ENCODE measurements at places on chromosomes 5 and 9.

- DNase-seq = peak; percentile 66
These were observed 440 bp downstream of the ANXA2R start for GRCh38 chr5:43039471-43040286.

- peak; percentile 64 for DNase-seq
These were observed 105.1 kb upstream of the TNPO1 start for GRCh38 chr5:72711351-72711750.

DNA sequence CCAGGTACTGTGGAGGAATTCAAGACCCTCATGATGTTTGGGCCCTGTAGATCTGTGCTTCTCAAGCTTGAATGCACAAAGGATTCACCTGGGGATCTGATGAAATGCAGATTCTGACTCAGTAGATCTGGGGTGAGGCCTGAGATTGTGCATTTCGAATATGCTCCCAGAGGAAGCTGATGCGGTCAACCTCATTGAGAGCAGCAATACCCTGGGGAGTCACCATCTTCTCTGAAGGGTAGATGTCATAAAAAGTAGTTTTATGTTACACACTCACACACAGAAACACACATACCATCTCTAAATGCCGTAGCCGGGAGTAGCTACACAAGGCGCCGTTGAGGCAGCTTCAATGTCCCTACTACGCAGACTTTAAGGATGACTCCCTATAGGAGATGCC is 55.8 kb upstream of the CPEB4 start:
- DNase-seq = no peak

DNA sequence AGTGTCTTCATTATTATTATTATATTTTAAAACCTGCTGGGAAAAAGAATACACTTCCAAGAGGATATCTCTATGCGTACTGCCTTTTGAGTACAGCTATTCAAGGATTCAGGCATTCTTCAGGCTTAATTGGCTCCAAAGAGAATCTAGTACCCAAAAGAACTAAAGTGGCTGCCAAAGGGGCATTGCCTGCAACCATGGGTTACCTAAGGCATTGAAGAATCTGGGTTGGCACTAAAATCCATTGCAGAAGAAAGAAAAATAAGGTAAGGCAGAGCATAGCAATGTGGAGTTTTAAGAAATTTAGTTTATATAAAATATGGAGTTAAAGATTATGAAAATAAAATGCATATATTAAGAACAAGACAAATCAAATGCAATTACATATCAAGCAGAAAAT is 223.5 kb downstream of the TMEM161B start:
- DNase-seq = no peak

DNA sequence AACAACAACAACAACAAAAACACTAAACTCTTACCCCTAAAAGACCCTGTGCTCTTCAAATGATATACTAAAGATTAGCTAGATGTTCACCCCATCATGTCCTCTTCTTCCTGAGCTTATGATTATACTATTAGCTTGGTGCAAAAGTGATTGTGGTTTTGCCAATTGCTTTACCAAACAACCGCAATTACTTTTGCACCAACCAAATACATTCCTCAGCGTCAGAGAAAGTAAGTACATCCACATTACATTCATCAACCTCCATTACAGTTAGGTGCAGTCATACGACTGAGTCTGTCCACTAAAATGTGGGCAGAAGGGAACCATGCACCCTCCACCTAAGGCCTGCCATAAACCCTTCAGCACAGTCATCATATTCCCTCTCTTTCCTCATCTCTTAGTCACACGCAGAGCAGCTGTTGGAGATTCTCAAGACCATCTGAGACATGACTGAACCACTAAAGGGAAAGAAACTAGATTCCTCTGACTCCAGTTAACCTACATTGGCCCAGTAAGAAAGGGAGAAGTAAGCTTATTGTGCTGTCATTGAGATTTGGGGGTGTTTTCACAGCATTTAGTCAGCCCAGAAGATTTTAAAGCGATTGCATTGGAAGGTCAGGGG is 181.6 kb upstream of the TLE4 start:
- no peak for DNase-seq

- no peak for DNase-seq
These were observed 91.2 kb downstream of the FSTL4 start for GRCh38 chr5:133520991-133521706.

DNA sequence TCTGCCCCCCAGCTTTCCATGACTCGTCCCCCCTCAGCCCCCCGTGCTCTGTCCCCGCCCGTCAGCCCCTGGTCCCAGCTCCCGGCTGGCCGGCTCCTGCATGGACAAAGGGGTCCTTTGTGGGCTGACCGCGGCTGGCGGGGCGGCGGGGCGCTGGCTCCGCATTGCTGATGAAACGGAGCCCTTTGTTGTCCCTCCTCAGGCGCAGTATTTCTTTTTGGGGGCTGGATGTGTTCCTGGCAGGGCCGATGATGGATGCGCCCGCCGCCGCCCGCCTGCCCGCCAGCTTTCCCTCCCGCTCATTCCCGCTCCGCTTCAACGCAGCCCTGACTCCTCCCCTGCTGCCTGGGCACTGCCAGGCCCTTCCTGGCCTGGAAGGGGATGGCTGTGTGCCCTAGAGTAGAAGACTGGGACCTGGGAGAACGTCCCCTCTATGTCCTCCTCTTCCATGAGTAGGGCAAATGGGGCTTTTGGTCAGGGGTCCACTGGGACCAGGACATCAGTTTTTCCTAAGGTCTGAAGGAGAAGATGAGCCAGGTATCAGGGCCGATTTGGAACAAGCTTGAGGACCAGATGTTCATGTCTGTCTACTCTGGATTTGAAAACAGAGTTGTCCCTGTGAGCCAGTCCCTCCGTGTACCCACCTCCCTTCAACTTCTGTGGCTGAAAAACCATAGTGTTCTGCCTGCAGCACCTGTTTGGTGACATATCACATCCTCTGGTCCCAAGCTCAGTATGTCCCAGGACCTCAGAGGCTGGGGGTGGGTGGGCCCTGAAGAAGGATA is 29.0 kb downstream of the CXXC5 start:
- DNase-seq = no peak

DNA sequence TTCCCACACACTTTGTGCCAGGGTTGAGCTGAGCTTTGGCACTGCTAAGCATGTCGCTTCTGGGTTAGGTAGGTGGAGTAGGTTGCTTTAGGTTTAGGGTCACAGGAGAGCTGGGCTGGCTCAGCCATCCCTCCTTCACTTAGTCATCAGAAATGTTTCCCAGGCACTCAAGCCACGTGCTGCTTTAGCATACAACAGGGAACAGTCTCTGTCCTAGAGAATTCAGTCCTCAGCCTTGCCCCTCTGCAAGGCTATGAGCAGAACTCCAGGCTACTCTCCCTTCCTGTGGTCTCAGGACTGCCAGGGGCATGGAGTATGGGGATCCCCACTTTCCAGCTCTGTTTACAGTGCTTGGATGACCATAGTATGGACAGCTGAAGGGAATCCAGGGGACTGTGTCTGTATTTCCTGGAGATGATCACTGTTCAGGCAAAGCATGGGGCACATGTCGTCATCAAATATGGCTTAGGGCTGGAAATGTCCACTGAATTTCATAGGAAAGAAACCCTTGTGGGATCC is 7.5 kb upstream of the ANKRD33B start:
- no peak for DNase-seq

All from DMS153 (cell line).